ENCODE measurements at places on chromosomes 5 and 9.

GRCh38 chr9:110928599-110928998 lies 109.7 kb downstream of the LPAR1 start:
- DNase-seq: no peak

DNA sequence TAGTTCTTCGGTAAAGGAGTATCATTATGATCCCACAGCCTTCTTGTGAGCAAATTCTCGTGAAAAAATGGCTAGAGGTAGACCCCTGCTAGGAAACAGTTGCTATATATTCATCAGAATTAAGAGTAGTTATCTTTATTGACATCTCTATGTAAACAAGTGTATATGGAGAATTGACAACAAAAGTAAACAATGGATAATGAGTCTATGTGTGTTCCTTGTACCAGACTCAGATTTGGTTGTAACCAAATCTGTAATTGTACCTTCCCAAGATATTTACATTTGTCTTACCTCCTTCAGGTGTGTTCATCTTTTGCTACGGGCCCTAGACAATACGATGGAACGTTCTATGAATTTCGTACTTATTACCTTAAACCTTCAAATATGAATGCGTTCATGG lies 2.1 kb downstream of the NIPSNAP3B start:
- no peak for DNase-seq

DNA sequence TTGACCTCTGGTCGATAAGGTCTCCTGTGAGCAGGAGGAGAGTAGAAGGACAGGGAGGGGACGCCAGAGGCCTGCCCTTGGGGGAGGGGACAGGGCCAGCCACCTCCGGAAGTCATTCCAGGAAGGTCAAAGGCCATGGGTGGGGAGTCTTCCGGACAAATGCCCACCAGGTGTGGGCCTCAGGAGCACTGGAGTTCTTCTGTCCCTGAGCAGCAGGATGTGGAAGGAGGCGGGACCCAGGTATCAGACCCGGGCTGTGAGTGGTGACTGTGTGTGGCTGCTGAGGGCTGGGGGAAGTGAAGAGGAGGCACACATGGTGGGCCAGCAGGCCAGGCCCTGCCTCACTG lies 13.9 kb downstream of the FGF18 start:
- no peak for DNase-seq

DNA sequence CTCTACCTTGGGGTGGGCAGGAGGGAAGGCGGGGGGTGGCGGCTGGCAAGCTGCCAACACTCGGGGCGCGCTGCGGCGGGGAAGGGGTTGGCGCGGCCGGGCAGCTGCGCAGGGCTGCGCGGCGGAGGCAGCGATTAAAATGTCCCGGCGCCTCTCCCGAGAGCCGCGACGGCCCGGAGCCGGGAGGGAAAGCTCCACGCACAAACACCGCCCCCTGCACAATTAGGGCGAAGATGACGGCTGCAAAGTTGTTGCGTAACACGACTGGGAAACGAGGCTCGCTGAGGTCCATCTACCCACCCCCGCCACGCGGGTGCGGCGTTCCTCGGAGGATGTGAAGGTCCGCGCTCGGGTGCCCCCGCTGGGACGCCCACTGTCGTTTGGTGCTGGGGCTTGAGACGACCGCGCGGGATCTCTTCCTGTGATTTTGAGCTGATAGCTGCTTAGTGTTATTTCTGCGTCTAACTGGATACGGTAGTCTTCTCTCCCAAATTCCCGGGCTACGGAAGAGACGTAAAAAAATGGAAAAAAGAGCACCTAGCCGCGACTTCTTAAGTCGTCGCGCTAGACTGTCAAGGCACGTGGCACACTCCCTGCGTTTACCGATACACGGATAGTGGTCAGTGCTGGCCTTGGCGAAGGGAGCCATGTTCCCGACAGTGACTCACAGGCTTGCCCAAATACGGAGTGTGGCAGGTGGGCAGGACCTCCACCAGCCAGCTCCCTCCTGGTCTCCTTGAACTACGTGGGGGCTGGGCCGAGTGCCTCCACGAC lies 958 bp upstream of the NFIL3 start:
- DNase-seq: peak; percentile 64

All from ecto neural progenitor cell (in vitro differentiated cells).